Aorta (tissue), 5 donors: ENCODE measurements at places on chromosomes 11 and 22. TPM values are rescaled to one million over a fixed set of nuclear protein-coding genes. Genes with fewer than 3 reads are reported as not detected.
A peak's percentile ranks its signal among the peaks of the same experiment; 100 is the strongest.

- no peak for DNase-seq
These were observed 1.8 kb upstream of the CREBZF start for GRCh38 chr11:85666687-85667086.

DNA sequence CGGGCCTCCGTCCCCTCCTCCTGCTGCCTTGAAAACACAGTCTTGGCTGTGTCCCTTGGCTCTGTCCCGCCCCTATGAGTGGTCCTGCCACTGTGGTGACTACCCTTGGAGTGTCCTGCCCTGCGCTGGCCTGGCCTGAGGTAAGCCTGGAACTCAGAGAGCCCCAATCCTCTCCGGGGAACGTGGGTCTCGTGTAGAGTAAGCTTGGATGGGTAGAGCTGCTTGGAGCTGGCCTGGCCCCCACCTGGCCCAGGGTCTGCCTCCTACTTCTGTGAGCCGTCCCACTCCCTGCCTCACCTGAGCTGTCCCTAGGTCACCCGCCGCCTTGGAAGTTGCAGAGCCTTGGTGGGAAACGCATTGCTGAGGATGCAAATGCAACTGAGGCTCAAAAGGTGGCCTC, 347.1 kb downstream of the CTTN start:
- peak; percentile 52 for DNase-seq

DNA sequence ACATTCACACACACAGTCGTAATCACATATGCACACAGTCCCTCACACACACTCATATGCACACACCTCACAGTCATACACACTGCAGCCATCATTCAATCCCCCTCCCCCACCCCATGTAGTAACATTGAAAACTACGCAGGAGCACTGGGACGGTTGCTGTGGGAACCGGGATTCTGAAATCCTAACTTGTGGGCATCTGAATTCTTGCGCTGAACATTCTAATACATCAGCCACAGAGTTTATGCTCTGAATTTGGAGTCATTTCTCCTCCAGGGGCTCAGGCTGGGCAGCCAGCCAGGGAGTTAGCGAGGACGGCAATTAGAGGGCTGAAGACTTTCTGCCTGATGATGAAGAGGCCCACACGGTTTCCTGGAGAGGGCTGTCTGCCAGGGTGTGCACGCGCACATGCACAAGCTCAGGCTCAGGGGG, 32.7 kb downstream of the CD6 start:
- no peak for DNase-seq

DNA sequence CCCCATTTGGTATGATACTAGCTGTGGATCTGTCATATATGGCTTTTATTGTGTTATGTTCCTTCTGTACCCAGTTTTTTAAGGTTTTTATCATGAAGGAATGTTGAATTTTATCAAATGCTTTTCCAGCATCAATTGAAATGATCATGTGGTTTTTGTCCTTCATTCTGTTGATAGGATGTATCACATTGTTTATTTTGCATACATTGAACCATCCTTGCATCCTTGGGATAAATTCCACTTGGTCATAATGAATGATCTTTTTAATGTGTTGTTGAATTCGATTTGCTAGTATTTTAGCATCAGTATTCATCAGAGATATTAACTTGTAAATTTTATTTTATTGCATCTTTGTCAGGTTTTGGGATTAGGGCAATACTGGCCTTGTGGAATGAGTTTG, 31.1 kb downstream of the TAF1D start:
- no peak for DNase-seq

GRCh38 chr22:50311606-50312351, 4.3 kb upstream of the PLXNB2 start:
- DNase-seq: no peak

DNA sequence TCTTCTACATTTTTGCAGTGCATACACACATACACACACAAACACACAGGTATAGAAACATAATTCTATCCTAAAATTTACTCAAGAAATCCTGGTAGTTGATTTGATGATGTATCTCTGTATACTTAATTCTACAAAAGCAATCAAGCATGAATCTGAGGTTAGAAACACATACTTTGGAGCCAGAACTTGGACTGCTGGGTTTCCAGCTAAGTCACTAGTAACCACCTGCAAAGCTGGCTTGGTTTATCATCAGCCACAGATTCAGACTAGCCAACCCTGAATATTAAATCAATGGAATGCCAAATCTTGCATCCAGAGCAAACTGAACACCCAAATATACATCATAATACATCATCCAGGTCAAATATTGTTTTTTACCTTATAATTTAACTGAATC, 24.8 kb upstream of the POU2AF2 start:
- DNase-seq: no peak

DNA sequence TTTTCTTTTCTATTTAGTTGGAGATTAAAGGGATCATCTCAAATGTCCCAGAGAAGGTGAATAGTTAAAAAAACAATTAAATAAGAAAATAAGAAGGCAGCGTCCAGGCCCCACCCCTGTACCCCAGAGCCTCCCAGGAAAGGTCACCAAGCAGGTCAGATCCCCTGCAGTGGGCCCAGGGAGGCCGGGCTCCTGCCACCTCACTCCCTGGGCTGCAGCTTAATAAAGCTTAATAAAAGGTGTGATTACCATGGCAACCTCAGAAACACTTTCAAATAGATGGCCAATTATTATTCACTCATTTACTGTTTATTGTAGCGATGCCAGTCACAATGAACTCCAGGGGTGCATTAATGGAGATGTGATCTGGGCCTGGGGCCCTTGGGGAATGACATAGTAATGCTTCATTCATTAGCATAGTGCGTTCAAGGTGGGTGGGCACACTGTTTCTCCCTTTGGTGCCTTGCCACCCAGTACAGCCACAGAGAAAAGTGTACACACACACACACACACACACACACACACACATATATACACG, 386.2 kb downstream of the CADM1 start:
- DNase-seq: no peak

GRCh38 chr11:78147807-78148206, 8.4 kb upstream of the ALG8 start:
- DNase-seq: no peak

DNA sequence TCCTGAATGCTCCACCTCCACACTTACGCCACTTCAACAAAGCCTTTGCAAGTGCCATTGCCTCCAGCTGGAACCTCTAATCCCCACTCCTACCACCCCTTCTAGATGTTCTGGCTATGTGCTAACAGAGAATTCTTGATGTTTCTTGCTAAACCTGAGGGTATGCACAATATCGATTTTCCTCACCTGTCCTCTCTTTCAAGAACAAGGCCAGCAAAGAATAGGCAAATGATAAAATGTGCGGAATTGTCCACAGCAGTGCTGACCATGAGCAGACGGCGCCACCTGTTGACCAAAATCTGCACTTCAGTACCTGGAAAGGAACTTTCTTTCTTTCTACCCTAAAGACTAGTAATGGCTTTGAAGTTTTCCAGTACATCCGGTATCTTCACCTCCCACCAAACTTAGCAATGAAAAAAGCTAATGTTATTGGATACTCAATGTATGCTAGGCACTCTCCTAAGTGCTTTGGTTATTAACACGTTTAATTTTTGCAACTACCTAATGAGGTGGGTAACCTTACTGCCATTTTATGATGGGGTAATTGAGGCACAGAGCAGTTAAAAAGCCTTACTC, 3.4 kb downstream of the TIMM10 start:
- peak; percentile 72 for DNase-seq

DNA sequence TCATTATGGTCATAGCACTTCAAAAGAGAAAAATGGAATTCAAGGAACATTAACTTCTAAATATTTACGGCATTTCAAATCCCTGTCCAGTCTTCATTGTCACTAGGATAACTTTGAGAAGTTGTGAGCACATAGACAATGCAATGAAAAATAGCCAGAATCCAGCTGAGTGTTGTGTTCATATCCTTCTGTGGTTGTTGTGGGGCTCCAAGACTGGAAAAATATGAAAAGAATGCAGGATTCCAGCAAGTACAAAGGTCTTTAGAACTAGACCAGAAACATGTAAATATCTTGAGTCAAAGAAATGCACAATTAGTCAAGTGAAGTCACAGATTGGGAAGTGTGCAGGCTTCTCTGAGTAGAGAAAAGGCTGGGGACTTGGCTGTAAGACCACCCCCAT, 68.7 kb downstream of the WT1 start:
- no peak for DNase-seq

DNA sequence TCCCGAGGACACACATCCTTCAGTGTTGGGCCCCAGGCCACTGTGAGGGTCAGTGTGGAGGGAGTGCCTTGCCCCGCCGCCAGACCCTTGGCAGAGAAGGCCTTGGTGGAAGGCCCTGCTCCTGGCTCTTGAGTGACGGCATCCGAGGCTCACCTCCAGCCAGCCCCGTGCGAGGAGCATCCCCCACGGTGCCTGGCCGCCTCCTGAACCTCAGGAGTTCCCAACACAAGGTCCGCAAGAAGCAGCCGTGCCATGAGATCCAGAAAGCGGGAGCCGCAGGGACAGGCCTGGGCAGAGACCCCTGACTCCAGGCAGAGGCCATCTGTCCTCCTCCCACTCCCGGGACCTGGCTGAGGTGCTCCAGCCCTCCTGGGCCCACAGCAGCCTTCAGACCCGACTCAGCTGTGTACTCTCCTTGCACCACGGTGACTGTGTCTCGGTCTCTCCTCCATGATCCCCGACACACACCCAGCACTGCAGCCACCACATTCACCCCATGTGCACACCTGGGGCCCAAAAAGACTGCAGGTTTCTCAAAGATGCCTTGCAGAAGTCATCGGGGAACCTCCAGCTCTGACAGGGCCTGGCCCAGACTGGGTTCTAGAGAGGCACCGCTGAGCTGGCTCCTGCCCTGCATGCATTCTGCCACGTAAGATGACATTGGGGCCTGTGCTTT, 870.2 kb downstream of the BRD1 start:
- DNase-seq: peak; percentile 75

DNA sequence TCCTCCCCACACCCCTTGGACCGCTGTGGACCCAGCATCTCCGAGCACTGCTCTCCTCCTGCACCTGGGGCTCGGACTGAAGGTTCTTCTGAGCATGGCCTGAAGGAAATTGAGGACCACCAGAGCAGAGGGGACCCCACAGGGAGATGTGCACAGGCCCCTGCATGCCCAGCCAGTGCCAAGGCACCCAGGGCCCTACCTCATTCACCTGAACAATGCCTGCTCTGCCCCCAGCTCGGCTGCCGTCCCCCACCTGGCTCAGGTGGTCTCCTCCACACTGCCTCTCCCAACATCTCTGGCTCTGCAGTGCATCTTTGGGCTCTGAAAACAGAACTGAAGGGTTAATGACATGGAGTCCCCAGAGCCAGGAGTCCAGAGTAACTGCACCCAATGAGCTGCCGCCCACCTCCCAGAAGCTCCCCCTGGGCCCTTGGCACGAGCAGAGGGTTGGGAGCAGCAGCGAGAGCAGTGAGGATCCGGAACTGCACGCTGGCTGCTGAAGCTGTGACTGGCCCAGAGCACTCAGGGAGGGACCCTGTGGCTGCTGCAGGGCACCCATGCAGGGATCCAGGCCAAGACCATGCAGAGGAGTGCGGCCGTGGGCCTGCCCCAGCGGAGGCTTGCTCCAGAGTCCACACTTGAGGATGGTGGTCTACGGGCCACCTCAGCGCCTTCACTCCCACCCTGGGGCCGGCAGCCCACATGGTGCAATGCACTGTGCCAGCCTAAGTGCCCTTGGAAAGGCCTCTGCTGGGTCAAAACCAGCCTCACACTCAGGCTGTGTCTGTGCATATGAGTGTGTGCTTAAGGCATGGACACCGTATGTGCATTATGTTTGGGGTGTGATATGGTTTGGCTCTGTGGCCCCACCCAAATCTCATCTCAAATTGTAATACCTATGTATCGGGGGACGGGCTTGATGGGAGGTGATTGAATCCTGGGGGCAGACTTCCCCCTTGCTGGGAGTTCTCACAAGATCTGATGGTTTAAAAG, 686.1 kb downstream of the TBC1D22A start:
- no peak for DNase-seq

DNA sequence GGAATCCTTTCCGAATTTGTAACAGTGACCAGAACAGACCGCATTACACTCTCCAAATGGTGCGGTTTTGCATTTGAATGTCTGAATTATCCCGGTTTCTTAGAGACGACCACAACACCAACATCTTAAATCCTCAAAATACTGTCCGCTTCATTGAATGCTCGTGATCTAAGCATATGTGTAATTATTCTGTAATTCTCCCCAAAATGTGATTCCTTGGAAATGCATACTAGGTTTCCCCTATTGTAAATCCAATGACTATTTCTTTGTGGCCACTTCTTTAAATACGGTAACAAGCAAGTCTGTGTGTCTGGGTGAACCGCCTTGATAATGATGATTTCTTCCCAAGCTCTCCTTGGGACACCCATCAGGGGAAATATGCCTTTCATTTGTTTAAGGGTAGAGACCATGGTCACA, 87.3 kb upstream of the DBX1 start:
- DNase-seq: no peak

GRCh38 chr11:355581-356458, 13.5 kb upstream of the B4GALNT4 start:
- DNase-seq: peak; percentile 97

DNA sequence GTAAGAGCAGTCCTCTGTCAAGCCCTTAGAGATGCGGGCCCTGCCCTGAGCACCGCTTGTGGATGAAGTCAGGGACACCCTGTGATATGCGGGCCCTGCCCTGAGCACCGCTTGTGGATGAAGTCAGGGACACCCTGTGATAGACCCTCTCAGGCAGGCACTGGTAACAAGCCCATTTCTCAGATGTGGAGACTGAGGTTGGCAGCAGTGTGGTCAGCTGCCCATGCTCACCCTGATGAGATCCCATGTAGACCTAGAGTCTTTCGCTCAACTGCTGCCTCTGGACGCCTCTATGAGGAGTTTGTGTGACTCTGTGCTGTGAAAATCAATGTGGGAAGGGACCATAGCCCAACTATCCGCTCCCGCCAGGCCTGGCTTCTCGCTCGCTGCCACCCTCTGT, 58.8 kb upstream of the FADD start:
- DNase-seq: no peak

DNA sequence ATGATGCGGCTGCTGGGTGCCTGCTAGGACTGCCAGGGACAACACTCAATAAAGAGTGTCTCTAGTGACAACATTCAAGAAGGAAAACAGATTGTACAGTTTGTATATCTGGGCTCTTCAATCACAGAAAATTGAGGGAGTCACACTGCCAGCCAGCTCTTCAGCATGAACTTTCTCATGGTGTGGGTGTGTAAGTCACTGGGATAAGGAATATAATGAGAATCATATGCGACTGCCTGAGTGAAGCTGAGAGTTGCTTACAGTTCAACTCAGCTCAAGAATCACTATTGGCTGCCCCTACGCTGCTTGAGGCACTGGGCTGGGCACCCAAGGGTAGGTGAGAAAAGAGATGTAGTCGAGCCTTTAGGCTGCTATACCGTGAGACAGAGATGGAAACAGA, 328.1 kb upstream of the PITPNB start:
- no peak for DNase-seq

Gene CHST1
- 11.0 TPM for total RNA-seq

Gene GTSE1
- 1.5 TPM for total RNA-seq

Gene PARVG
- 29.7 TPM for total RNA-seq
